HAP-1 (cell line): ENCODE measurements at places on chromosomes 1 and 21.

- no peak for DNase-seq
Measured at GRCh38 chr1:50851034-50851433, 109.0 kb downstream of the FAF1 start.

- no peak for DNase-seq
Measured at GRCh38 chr1:47547753-47548573, 110.1 kb downstream of the FOXD2 start.

DNA sequence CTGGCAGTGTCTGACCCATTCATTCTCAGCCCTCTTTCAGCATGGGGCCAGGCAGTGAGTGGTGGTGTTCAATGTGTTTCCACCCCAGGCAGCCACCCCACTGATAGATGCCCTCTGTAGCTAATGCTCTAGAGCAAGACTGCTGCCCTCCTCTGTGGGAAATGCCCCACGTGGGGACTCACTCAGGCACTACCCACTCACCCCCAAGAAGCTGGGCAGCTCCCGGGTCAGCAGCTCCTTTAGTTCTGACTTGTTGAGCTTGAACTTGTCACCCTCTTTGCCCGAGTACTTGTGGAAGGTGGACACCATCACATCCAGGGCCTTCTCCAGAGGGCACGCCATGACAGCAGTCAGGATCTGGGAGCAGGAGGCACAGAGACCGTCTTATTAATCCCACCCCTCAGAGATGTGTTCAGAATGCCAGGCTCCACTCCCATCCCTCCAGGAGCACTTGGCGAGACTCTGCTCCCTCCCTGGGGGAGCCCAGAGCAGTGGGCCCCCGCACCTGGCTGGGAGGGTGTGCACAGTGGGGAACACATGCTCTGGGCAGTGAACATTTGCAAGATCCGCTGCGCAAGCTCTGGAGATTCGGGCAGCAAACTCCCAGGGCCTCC, 1.0 kb downstream of the S100A4 start:
- DNase-seq: no peak

- DNase-seq: peak; percentile 71
Measured at GRCh38 chr1:153288634-153289275, 24.0 kb downstream of the PGLYRP3 start.

GRCh38 chr1:997713-997992, 2.2 kb downstream of the HES4 start:
- no peak for DNase-seq

DNA sequence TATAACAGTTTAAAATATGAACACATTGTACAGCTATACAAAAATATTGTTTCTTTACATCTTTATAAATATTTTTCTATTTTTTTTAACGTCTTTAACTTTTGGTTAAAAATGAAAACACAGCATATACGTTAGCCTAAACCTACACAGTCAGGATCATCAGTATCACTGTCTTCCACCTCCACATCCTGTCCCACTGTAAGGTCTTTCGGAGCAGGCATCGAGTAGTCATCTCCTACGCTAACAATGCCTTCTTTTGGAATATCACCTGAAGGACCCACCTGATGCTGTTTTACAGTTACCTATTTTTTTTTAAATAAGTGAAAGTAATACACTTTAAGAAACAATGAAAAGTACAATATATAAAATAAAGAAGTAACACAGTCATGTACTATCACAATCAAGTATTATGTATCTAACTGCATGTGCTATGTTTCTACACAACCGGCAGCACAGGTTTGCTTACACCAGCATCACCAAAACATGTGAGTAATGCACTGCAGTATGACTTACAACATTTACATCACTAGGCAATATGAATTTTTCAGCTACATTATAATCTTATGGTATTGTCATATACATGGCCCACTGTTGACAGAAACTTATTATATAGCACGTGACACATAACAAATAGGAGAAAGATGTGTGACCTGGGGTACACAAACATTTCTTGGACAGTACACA, 254.4 kb downstream of the AKT3 start:
- DNase-seq: no peak
